ENCODE measurements at places on chromosomes 1 and 21. TPM values are rescaled to one million over a fixed set of nuclear protein-coding genes. Genes with fewer than 3 reads are reported as not detected.

GRCh38 chr1:84724128-84724860, 34.0 kb upstream of the SSX2IP start:
- peak; percentile 5 for DNase-seq

DNA sequence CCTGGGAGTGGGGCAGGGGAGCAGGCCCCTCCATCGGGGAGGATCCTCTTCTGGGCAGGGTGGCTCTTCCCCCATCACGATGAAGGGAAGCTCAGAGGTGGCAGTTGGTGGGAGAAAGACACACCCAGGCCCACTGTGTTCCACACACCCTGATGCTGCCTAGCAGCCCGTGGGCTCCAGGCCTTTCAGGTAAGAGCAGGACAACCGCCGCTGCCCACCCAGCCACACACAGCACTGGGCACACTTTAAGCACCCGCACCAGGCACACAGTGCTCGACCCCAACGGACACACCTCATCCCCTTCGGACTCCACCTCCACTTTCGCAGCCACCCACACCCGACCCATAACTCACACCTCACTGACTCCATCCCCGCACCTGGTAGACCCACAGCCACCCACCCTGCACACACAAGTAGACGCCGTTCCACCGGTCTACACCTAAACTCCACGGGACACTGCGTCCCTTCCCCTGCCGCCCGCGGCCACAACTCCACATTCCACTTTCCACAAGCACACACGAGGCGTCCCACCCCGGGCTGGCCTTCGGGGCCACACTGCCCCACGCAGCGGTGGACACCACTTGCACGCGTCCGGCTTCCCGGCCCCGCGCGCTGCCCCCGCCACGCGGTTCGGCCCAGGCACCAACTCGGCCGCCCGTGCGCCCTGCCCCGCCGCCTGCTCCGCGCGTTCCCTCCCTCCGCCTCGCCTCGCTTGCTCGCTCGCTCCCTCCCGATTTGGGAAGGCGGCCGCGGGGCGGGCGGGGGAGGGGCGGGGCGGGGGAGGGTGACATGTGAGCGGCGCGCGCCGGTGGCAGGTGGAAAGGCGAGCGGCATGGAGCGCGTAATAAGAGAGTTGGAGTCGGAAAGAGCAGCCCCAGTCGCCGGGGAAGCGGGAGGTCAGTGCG, at the start of gene KCNQ4:
KCNQ4 (plus strand) TSS at position 787 of the 905 bp plus-strand sequence. CDS start 307 bp downstream, outside the sequence.
- peak; percentile 70 for DNase-seq

DNA sequence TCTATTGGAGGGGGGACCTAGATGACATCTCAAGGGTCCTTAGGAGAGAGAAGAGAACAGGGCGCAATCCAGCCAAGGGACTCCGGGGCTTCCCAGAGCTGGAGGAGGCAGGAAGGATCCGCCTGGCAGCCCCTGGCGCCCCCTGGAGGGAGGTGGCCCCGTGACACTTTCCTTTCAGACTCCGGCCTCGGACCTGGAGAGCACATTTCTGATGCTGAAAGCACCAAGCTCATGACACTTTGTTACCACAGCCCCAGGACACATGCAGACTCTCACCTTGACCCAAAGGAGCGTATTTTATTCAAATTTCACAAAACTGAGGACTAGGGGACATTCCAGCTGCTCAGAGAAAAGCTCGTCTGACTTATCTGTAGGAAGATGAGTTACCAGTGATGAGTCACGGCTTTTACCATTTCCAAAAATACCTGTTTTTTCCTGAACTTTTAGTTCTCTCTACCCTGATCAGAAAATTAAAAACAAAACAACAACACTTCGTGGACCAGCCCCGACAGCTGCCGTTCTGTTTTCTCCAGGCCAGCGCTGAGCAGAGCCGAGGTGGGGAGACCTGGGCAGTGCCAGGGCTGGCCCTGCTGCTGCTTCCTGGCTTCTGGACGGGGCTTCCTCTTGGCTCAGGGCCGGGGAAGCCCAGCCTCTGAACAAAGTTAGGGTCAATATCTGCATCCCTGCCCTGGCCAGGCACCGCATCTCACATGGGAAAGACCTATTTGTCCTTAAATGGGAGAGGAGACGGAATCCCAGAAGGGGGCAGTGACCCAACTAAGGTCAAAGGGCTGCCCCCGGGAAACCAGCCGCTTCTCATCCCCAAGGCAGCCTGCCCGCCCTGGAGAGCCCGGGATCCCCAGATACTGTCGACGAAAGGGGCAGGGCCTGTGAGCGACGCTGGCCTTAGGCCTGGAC, 21.6 kb upstream of the POFUT2 start:
- DNase-seq, result peak; percentile 43

DNA sequence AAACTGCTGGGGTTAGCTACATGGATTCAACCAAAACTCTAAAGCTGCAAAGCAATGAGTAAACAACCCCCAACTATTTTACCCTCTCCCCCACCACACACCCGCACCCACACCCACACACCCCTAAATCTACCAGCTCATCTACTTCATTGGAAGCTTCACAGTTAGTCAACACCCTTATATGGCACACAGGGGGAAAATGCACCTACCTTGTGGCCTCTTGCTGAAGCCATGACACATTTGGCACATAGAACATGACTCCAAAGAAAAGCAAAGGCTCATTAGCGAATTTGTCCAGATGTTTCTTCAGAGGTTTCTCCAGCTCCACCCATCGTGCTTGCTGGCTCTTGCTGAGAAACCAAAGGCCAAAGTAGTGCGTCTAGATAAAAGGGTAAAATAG, 99.8 kb downstream of the PTPN14 start:
- no peak for DNase-seq

- no peak for DNase-seq
Measured at GRCh38 chr1:236010443-236010842, 54.4 kb downstream of the NID1 start.

GRCh38 chr21:14581902-14582457, 35.9 kb upstream of the SAMSN1 start:
- no peak for DNase-seq

- no peak for DNase-seq
Measured at GRCh38 chr1:89732643-89733222, 88.1 kb upstream of the LRRC8D start.

DNA sequence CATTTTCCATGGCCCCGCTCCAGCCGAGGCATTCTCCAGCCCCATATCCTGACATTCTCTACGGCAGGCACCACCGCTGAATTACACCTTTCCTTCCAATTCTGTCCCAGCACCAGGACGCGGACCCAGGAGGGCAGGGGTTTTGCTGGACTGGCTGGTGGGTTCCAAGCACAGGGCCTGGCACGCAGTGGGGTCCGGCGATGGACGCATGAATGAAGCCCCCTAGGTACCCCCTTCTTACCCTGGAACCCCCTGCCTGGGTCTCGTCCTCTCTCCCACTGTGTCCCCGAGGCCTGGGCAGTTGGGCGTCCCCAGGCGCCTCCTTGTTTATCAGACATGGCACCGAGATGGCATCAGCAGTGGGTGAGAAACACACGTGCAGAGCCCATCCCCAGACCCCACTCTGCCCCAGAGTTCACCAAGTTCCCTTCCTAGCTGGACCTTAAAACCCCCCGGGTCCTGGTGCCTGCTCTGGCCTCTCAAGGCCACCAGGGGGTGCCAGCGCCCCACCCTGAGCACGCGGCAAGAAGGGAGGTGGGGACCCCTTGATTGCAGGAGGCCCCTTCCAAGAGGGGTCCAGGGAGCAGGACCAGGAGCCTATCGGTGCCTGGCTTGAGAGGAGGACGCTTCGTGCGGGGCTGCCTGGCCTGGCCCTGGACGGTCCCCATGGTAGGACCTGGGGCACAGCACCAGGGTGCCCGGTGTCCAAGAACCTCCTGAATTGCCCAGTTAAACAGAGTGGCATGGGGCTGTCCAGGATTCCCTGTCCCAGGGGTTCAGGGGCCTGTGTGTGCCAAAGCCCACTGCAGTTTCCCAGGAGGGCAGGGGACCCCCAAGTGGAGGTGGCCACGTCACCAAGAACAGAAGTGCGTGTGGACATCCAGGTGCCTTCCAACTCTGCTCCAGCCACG, 46.1 kb downstream of the MEGF6 start:
- peak; percentile 28 for DNase-seq

- no peak for DNase-seq
Measured at GRCh38 chr21:36381841-36382589, 3.2 kb upstream of the CHAF1B start.

DNA sequence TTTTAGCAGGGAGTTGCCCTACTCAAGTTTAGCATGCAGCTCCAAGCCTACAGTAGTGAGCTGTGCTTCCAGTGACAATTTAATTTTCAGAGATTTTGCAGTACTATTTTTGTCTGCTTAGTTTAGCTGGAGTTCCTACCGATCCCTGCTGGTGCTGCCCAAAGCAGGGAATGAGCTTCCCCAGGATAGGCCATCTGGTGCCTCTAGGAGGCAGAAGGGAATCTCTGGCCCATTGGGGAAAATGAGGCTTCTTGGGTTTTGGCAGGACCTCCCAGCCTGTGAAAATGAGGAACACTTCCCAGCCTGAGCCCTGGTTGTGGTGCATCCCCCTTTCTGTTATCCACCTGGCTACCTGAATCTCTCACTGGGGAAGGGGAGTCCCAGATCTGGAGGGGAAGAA, 149.2 kb downstream of the RASAL2 start:
- no peak for DNase-seq

DNA sequence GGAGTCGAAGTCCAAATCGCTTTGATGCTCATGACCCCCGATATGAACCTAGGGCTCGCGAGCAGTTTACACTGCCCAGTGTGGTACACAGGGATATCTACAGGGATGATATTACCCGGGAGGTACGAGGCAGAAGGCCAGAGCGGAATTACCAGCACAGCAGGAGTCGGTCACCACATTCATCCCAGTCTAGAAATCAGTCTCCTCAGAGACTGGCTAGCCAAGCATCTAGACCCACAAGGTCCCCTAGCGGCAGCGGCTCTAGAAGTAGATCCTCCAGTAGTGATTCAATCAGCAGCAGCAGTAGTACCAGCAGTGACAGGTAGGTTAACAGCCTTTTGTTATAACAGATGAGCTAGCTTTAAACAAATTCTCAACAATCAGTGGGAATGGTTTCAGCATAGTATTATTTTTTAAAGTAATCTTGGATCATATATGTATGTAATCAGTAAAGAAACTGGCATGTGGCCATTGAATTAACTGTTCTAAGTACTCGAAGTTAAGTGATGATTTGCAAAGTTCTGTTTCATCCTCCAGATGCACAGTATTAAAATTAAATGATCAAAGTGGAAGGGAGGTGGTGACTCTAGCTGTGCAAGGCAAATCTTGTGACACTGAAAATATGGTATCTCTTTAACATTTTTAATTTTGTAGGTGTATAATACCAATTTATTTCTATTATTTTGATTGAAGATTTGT, 29.0 kb downstream of the SPEN start:
- no peak for DNase-seq

DNA sequence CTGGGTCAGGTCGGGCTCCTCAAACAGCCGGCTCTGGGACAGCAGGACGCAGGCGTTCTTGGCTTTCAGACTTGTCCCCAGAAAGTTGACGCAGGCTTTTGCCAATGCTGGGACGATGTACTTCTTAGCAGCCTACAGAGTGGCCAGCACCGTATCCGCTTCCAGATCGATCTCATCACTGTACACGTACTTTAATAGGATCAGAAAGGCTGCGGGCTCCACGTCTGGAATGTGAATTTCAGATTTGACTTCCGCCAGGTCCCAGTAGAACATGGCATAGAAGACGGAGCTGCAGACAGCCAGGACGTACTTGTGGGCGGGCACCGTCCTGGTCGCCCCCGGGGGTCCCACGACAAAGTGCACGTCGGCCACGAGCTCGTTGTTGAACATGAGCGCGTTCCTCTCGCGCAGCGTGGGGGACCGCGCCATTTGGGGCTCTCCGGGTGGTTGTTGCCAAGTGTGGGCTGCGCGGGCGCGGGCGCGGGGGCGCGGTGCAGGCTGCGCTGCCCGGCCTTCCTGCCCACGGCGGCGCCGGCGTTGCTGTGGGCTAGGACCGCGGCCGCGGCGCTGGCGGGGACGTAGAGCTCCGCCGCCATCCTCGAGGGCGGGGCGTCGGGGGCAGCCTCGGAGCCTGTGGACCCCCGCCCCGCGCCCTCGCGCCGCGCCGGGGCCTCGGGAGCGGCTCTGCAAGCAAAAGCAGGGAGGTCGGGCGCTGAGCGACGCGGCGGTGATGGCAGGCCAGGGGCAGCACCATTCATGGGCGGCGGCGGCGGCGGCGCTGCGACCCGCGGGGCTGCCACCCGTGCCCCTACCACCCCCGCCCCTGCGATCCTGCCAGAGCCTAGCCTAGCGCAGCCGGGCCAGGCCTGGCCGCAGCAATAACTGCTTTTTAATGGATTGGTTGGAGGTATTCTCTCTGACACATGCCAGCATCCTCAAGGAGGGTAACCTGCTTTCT, 10.6 kb downstream of the CNR2 start:
- DNase-seq, result peak; percentile 39

- peak; percentile 86 for DNase-seq
Measured at GRCh38 chr21:38297194-38297631, 40.4 kb downstream of the KCNJ15 start.

- no peak for DNase-seq
Measured at GRCh38 chr1:149962736-149963135, 26.1 kb upstream of the MTMR11 start.

DNA sequence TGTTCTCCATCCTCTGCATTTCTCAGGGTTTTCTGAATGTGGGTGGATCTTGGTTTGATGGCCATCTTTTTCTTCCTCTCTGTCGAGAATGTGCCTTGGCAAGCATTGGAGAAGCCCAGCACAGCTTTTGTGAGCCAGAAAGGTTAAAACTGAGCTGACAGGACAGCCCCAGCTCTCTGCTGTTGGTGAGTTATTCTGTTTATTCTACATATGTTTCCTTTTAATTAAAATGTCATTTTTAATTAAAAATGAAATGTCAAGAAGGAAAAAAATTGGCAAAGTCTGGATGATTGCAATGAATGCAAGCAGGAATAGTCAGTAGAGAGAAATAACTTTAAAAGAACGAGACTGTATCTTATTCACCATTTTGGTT, 325.8 kb downstream of the PTBP2 start:
- DNase-seq, result no peak

DNA sequence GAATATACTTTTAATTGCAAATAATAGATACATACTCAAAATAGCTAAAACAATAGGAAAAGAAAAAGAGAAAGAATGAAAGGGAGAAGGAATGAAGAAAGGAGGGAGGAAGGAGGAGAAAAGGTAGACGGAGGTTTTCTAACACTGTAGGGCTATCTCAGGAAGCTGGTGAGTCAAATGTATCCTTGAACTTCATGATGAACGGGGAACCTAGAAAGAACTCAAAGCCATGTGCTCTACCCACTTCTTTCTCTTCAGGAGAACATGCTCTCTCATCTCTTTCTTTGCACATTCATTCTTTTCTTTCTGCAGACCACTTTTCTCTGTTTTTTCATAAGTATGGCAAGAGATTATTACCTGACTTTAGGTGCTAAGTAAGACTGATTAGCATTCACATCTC, 37.3 kb upstream of the ZNF644 start:
- DNase-seq, result no peak

- no peak for DNase-seq
Measured at GRCh38 chr1:213444224-213444623, 393.2 kb downstream of the RPS6KC1 start.

The ZSWIM5 gene
- total RNA-seq, result 6.3 TPM

The C8A gene
- total RNA-seq, result not detected

The MIXL1 gene
- total RNA-seq, result not detected

The CLIC4 gene
- total RNA-seq, result 151 TPM

The MSTO1 gene
- total RNA-seq, result 11.2 TPM

The AIRE gene
- not detected for total RNA-seq

The PIK3CD gene
- total RNA-seq, result 6.8 TPM

The FAM72D gene
- total RNA-seq, result not detected

The DCST1 gene
- not detected for total RNA-seq

The NCAM2 gene
- total RNA-seq, result 1.7 TPM

The TTC22 gene
- total RNA-seq, result 11.4 TPM

The EPHA8 gene
- total RNA-seq, result not detected

The SGIP1 gene
- 22.8 TPM for total RNA-seq

The S100A7 gene
- not detected for total RNA-seq
